ENCODE measurements at places on chromosomes 6 and 20.

DNA sequence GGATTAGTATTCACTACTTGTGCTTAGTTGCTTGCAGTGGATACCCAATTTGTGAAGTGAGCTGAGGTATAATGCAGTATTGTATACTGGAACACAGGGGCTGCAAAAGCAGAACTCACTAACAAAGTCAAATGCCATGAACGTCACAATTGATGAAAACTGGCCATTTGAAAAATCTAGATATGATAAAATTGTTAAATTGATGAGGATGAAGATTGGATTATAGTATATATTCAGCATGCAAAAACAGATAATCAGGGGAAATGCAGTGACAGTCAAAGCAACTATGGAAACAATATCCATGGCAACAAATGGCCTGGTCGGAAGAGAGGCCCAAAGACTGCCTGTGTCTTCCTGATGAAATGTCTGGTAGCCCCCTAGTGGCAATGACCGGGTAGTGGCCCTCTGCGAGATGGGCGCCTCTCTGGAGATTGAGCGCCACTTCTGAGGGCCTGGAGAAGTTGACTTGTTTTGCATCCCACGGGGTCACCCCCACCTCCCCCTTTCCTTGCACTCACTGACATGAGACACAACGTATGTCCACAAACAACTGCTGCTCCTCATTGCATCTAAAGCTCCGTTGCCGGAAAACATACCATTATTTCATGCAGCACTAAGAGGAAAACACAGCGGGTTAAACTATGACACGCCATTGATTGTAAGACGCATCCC, 43.6 kb downstream of the C6orf15 start:
- peak; percentile 69 for DNase-seq

- no peak for DNase-seq
Observed at GRCh38 chr6:9745966-9746365, 668.9 kb downstream of the TFAP2A start.

DNA sequence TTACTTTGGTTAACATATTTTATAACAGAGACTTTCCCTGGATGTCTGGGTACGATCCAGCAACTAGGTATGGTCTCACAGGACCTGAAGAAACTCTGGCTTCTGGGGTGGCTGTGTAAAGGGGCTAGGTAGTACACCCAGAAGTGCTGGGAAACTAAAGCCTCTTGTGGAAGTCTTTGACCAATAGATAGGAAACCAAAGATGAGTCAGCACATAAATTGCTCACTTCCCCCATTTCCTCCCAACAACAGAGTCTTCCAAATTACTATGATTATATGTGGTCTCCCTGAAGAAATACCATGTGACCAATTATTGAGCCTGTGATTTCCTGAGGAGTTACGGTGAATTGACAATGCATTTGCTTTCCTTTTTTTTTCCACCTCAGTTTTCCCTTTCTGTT, 26.8 kb upstream of the TBX18 start:
- no peak for DNase-seq

DNA sequence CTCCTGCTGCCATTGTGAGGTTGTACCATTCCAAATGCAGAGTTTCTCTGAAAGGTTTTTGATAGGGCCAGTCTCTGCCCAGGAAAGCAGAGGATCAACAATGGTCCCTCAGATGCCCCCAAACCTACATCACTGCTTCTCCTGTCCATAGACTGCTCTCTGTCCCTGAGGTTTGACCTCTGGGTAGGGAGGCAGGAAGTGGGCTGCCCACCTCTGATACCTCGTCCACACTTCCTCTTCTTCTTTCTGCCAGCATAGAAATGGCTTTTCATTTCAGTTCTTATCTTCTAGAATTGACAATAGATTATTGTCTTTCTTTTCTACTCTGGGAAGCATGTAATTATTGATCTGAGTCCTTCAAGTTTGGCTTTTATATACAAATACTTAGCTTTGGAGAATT, 170.6 kb downstream of the TRMT11 start:
- no peak for DNase-seq

GRCh38 chr20:51446656-51447055, 95.9 kb downstream of the NFATC2 start:
- no peak for DNase-seq

DNA sequence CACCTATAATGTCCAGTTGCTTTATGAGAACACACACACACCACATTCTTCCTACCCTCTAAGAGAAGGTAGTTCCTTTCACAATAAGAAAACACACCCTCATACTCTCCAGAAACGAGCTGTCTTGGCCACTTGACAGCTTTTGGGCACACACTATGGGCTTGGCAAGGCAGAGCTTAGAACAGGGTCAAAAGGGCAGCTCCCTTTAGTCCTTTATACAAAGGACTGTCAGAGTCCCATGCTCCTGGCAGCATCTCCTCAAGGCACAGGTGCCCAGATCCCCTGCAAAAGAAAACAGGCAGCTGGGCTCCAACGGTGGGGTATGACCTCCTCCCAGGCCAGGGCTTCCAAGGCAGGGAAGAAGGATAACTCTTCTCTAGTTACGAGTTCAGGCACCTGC, 4.9 kb upstream of the LYRM2 start:
- no peak for DNase-seq

GRCh38 chr20:30811885-30812671, 445.4 kb upstream of the DEFB115 start:
- DNase-seq: no peak

- no peak for DNase-seq
Observed at GRCh38 chr6:157789861-157790260, 33.2 kb upstream of the SNX9 start.

DNA sequence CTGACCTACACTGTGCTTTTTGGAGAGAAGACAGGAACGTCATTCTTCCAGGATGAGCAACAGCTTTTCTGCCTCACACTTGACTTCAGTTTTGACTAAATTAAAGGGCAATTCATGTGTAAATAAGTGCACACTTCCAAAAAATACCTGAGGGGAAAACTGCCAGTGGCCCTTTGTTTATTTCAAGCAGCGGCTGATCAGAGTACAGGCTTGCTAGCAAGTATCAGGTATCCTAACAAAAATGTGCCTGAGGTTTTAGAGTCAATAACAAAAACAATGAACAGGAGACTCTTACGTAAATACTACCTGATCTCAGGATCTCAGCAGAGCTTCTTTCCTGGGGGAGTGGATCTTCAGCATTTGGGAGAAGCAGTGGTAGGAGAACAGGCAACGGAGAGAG, 12.4 kb downstream of the LY86 start:
- no peak for DNase-seq

- no peak for DNase-seq
Observed at GRCh38 chr20:17605131-17605660, 35.3 kb downstream of the DSTN start.

- no peak for DNase-seq
Observed at GRCh38 chr6:28810659-28811053, 113.1 kb downstream of the TRIM27 start.

GRCh38 chr6:151095538-151096254, 144.1 kb upstream of the AKAP12 start:
- no peak for DNase-seq

DNA sequence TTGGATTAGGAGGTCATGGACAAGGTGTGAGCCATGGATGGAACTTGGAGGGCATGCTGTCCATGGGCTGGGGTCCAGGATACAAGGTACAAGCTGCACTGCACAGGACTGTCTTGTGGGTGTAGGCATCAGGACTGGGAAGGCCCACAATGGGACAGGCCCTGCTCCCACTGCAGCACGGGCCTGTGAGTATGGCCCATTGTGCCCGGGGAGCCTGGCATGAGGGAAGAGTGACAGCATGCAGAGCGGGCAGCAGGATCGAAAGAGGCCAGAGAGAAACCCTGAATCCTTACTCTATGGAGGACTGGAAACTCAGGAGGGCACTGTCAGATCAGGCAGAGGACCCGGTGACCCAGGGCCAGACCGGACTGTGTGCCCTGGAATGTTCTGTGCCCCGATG, 211.3 kb downstream of the PREX1 start:
- DNase-seq: no peak

- DNase-seq: no peak
Observed at GRCh38 chr6:44012078-44012493, 115.2 kb downstream of the MRPL14 start.

- DNase-seq: no peak
Observed at GRCh38 chr6:11058406-11058805, 14.3 kb upstream of the ELOVL2 start.

- no peak for DNase-seq
Observed at GRCh38 chr6:73393278-73393677, 1.4 kb upstream of the DDX43 start.

- DNase-seq: no peak
Observed at GRCh38 chr20:13101706-13102105, 92.9 kb downstream of the SPTLC3 start.

DNA sequence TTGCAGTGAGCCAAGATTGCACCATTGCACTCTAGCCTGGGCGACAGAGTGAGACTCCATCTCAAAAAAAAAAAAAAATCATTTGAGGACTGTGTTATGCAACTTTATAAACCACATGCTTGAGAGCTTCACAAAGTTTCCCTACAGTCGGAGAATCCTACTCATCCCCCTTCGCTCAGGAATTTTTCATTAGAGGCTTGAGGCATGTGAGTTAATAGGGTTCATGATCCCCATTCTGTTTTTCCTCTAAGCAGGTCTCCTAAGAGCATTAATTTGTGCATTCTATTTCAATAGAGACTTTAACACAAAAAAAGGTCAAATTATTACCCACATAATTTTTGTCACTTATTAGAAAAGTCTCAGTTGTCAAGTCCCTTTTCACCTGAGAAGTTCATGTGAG, 103.7 kb upstream of the SOX4 start:
- no peak for DNase-seq

DNA sequence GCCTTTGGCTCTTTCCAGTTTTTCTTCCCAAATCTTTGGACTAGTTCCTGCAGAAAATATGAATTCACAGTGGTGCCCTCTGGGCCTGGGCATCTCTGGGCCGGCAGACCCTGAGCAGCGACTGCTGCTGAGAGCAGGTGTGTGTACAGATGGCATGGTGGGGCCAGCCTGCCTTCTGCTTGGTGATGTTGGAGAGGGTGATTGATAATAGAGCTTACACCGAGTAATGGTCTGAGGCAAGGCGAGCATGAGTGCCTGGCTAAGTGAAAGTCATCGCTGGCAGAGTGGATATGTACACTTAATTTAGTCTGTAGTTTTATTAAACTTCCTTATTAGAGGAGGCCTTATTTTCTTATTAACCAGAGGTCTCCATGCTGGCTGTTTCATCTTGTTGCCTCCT, 156.9 kb downstream of the CDKAL1 start:
- peak; percentile 97 for DNase-seq

DNA sequence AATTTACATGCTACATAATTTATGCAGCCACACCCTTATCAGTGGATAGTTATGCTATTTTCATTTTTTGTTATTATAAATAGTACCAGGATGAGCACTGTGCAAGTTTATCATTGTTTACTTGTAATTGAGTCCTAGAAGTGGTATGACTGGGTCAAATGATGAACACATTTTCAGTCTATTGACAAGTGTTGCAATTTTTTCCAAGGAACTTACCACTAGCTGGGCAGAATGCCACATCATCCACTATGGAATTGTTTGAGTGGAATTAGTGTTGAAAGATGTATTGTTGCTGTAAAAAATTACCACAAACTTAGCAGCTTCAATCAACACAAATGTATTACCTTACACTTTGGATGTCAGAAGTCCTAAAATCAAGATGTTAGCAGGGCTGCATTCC, 38.1 kb upstream of the OPN5 start:
- DNase-seq: peak; percentile 39

DNA sequence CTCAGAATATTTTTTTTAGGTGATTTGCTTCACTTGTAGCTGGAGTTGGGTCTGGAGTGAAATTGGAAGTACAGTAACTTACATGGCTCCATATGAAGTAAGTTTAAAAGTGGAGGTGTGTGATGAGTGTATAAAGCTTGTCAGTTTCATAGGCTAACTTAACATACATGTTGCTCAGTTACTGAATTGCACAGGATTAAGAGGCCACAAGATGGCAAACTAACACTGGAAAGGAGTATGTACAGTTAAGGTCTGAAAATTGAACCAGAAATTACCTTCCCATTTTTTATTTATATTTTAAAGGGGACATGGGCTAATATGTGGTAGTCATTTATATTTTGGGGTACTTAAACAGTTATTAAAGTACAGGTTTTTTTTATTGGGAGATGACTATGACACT, 45.3 kb upstream of the SMIM8 start:
- DNase-seq: no peak

- no peak for DNase-seq
Observed at GRCh38 chr6:139823099-139823807, 448.8 kb upstream of the CITED2 start.

GRCh38 chr6:36283608-36284007, 13.7 kb downstream of the PNPLA1 start:
- DNase-seq: no peak

- DNase-seq: no peak
Observed at GRCh38 chr6:150410399-150410798, 41.6 kb downstream of the IYD start.

GRCh38 chr6:108839083-108839642, 9.1 kb upstream of the ARMC2 start:
- no peak for DNase-seq

GRCh38 chr20:43744151-43744611, 17.4 kb upstream of the GTSF1L start:
- no peak for DNase-seq

DNA sequence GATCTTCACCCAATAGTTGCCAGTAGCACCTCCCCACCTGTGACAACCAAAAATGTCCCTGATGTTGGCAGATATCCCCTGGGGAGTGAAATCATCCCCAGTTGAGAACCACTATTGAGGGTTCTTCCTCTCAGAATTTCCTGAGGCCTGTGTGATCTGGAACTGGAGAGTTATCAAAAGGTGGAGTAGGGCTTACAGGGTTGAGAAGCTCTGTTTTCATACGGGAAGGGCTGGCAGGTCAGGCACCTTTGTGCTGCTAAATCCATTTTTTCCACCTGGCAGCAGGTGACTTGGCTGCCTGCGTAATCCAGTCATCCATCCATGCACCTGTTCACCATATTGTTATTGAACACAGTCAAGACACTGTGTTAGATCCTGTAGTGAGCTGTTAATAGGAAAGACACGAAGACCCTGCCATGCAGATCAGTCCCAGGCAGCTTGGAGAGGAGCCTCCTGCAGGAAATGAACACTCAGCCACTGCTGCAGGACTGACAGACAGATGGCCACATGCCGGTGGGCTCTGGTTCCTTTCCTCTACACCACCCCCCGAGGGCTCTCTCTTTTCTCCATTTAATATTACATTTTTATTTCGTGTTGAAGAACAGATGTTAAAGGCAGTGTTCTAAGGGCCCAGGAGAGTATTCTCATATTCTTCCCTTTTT, 5.4 kb downstream of the DUSP22 start:
- no peak for DNase-seq

GRCh38 chr20:44911264-44911921, 1.5 kb downstream of the PABPC1L start:
- no peak for DNase-seq

GRCh38 chr20:25257130-25257529, 9.2 kb downstream of the PYGB start:
- no peak for DNase-seq

DNA sequence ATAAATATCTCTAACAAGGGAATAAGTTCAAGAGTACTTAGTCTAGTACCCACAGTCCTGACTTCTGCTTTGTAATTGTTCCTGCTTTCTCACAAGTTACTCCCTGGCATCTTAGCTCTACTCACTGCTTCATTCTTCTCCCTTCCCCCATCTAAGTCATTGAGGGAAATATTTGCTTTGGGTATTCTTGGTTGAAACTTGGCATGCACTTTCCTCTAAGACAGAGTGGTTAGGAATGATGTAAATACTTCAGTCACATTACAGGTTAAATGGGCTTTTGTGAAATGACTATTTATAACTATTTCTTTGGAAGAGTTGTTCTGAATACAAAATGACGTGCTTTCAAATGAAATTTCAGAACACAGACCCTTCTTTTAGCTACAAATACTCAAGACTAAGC, 67.7 kb upstream of the PLEKHG1 start:
- no peak for DNase-seq
